ENCODE measurements at places on chromosomes 12 and 14.
A peak's percentile ranks its signal among the peaks of the same experiment; 100 is the strongest.

- H3K4me1 ChIP-seq = peaks cover 3% of the 10 kb centered on the region
- H3K27ac ChIP-seq = no peak overlapping the region
- H3K27me3 ChIP-seq = peaks cover 12% of the 10 kb centered on the region
- H3K4me3 ChIP-seq = no peak overlapping the region
- no peak for DNase-seq
Measured at GRCh38 chr12:7501031-7501588, 2.5 kb downstream of the CD163 start.

DNA sequence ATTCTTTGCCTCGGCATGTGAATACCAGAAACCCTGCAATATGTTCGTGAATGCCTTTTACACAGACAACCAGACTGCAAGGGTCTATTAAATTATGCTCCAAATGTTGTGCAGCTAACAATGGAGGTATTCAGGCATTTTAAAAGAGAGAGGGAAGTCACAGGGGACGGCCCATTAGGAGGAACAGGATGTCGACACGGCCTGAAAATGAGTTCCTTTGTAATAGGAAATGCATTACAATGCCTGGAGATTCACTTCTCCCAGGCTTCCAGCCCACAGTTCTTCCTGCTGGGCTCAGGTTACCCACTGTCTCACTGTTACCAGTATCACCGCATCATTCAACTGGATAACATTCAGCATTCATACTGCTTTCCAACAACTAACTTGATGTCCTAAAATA is 2.5 kb downstream of the DUSP6 start:
- no peaks in the 10 kb centered on the region for H3K27me3 ChIP-seq
- H3K4me1 ChIP-seq = peaks cover 55% of the 10 kb centered on the region
- no peak for DNase-seq
- H3K4me3 ChIP-seq = peak overlapping the region; percentile 98
- peak overlapping the region; percentile 96 for H3K27ac ChIP-seq

- H3K27me3 ChIP-seq = no peaks in the 10 kb centered on the region
- peak overlapping the region; percentile 86 for H3K27ac ChIP-seq
- peaks cover 35% of the 10 kb centered on the region for H3K4me1 ChIP-seq
Measured at GRCh38 chr14:22002860-22003284, 329.3 kb upstream of the OR4E1 start.

GRCh38 chr12:124296916-124297351 is 2.0 kb downstream of the RFLNA start:
- H3K27ac ChIP-seq = no peak overlapping the region
- no peaks in the 10 kb centered on the region for H3K4me1 ChIP-seq
- peaks cover 30% of the 10 kb centered on the region for H3K27me3 ChIP-seq

- no peak overlapping the region for H3K4me3 ChIP-seq
- no peaks in the 10 kb centered on the region for H3K36me3 ChIP-seq
- H3K27me3 ChIP-seq = no peaks in the 10 kb centered on the region
Measured at GRCh38 chr14:84591827-84592445, 938.0 kb upstream of the FLRT2 start.

DNA sequence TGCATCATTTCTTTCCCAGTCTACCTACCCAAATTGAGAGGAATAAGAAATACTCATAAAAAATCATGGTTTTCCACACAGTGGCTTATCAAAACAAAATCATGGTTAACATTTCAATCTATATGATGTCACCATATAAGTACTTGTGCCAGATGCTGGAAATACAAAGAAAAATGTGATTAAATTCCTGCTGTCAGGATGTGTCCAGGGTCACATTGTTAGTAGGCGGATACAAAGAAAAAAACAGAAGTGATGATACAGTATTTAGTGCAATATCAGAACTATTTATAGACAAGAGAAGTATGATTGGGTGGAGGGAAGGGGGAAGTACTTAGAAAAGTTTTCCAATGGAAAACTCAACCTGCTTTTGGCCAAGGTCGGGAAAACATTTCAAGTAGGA is 47.0 kb upstream of the OR6J1 start:
- no peak overlapping the region for H3K27ac ChIP-seq
- peaks cover 24% of the 10 kb centered on the region for H3K27me3 ChIP-seq
- no peak overlapping the region for H3K4me3 ChIP-seq
- H3K4me1 ChIP-seq = peaks cover 2% of the 10 kb centered on the region

DNA sequence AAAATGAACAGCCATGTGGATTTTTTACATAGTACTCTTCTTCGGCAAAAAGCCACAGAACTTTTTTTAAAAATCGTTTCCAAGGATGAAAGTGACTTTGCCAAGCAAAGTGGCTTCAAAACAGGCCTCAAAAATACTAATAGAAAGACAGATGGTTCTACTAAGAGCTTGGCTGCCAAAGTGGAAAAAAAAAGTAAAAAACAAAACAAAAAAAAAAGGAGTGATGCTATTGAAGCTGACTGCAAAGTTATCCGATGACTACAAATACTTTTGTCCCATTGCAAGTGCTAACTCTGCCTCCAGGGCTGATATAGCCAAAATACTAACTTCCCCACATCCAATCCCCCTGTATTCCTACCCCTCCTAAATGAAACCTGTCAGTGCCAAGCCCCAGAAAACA is 277.6 kb downstream of the SOX5 start:
- no peaks in the 10 kb centered on the region for H3K27me3 ChIP-seq
- H3K4me1 ChIP-seq = no peaks in the 10 kb centered on the region

DNA sequence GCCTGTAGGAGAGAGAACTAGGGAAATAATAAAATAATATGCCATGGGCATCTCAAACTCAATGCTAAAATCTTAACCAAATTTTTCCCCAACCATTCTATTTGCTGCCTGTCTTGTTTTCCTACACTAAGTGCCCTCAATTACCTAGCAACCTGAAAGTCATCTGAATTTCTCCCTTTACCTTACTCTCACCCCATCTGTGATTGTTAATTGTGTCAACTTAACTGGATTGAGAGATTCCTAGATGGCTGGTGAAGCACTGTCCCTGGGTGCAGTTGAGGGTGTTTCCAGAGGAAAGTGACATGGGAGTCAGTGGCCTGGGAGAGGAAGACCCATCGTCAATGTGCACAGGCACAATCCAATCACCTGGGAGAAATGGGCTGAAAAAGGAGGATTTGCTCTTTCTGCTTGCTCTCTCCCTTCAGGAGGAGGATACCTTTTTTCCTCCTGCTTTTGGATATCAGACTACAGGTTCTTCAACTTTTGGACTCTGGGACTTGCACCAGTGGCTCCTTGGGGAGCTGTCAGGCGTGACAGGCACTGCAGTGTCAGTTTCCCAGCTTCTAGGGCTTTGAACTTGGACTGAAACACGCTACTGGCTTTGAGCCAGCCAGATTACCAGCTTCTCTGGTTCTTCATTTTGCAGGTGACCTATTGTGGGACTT is 100.1 kb downstream of the PPP1R12A start:
- DNase-seq = no peak
- H3K27ac ChIP-seq = no peak overlapping the region
- peaks cover 11% of the 10 kb centered on the region for H3K4me1 ChIP-seq
- H3K27me3 ChIP-seq = no peaks in the 10 kb centered on the region
- peaks cover 38% of the 10 kb centered on the region for H3K36me3 ChIP-seq
